ENCODE measurements at places on chromosomes 3 and 15. TPM values are rescaled to one million over a fixed set of nuclear protein-coding genes. Genes with fewer than 3 reads are reported as not detected.

DNA sequence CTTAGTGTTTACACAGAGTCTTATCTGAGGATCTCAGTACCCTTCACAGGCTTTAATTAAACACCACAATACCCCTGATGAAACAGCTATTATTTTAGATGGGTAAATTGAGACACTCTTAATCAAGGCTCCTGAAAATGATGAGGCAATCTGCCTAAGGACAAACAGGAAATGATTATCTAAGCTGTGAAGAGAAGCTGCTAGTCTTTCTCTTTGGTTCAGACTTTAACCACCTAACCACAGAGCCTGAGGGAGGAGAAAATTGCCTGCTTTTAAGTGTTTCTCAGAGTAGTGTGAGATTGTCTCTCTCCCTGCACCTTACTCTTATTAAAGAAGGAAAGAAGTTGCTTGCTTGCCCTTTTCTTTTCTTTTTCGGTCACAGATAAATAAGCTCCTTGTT, 364.3 kb upstream of the ADAMTS9 start:
- no peak for DNase-seq

DNA sequence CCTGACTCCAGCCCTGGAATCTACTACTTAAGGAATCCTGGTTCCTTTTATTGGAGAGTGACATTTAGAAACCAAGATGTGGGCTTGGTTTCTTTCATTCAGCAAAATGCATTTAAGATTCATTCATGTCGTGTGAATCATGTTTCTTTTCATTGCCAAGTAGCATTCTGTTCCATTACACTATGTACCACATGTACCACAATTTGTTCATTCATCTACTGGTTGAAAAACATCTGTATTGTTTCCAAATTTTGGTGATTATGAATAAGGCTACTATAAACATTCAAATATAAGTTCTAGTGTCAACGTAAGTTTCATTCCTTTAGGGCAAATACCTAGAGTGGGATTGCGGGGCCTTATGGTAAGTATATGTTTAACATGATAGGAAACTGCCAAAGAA, 264.2 kb downstream of the VPS13C start:
- no peak for DNase-seq

The LARP6 gene
- 33.9 TPM for total RNA-seq

The CHST13 gene
- 0.31 TPM for total RNA-seq

The YEATS2 gene
- 13.8 TPM for total RNA-seq
